ENCODE measurements at places on chromosomes 11 and 22.

DNA sequence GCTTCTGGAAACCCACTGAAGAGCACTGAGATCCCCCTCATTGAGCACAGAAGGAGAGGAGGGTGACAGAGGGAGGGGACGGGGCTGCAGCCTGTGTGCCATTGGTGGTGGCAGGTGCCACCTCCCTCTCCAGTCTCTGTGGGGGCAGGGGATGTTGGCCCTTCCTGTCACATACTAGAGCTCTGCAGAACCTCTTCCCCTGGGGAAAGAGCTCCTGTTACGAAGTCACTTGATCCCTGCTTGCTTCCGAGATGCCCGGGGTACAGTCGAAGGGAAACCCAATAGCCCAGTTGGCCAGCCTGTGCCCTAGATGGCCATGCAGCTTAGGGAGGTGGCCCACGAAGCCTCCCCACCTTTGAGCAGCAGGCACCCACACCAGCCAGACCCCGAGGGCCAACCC, 29.4 kb downstream of the DAGLA start:
- no peak for DNase-seq

GRCh38 chr11:132957881-132958280, 574.4 kb downstream of the OPCML start:
- no peak for DNase-seq

GRCh38 chr22:26552466-26552865, 37.5 kb downstream of the TPST2 start:
- DNase-seq = peak; percentile 13

DNA sequence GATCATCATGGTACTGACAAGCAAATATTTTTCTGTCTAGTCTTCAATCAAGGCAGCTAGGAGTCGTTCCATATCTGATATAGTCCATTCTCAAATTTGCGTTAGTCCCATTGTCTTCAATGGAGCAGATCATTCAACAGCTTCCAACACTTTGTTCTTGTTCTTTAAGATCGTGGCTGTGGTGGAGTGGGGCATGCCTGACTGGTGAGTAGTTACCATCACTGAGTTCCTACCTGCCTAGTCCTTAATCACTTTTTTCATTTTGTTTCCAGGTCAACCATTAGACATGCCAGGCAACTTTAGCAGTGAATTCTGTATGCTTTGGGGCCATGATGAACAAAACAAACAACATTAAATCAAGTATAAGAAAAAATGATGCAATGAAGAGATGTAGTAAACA, 693.1 kb upstream of the KIRREL3 start:
- DNase-seq = no peak

GRCh38 chr22:48845356-48845936, 982.2 kb downstream of the BRD1 start:
- no peak for DNase-seq

GRCh38 chr11:1532606-1533341, 39.3 kb downstream of the DUSP8 start:
- DNase-seq = no peak

DNA sequence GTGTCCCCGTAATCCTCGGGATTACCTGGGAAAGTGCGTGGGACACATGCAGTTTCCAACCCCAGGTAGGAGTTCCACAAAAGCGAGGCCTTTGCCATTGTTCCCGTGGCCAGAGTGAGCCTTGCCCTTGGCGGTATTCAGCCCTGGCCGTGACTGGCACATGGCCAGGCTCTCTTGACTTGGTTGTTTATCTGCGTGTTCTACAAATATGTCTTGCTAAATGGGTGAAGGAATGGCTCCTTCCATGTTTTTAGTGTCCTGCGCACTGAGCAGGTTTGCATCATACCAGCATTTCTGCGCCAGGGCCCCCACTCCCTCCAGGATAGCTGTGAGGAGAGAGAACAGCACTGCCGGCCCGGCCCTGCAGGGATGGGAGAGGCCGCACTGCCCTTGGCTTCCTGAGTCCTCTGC, 20.0 kb downstream of the POLR3H start:
- DNase-seq = no peak

DNA sequence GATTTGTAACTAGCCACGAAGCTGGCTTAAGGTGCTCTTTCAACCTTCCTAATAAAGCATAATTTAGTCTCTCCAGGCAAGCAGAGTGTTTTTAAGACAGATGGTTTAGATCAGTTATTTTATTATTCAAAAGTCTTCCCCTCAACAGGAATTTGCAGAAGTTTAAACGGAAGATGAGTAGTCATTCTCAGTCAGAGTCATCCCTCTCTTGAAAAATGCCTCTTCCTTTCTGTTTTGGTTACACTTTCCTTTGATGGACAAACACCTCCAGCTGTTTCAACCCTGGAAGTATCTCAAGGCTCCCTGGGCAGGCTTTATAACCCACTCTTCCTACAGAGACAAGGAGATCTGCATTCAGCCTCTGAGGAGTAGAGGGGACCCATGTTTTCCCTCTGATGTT, 60.3 kb upstream of the POU2AF2 start:
- DNase-seq = peak; percentile 47

DNA sequence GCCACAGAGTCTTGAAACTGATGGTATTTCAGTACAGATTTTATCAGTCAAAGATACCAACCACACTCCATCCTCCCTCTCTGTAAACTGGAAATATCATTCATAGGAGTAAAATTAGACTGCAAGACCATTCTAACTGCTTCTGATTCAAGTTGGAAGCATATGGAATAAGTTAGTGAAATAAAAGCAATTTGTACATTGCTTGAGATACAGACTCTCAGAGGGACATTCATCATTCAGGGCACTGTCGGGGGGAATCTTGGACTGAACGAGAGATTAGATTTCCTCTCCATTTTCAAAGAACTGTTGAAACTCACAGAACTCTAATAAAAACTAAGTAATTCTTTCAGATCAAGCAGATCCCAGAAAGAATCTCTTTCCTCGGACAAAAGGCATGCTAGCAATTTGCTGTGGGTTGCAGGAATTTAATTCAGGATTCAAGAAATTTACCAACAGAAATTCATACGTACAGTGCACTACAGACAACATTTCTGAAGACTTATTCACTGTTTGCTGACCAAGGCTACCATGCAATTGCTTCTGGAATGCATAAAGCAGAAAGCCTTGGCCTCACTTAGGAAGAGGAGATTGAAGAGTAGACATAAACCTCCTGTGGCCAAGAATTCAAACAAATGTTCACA, 34.1 kb downstream of the PAMR1 start:
- peak; percentile 80 for DNase-seq

- no peak for DNase-seq
Observed at GRCh38 chr11:428295-428694, 13.5 kb upstream of the SIGIRR start.

GRCh38 chr11:3838504-3838903, 2.3 kb downstream of the RHOG start:
- no peak for DNase-seq

DNA sequence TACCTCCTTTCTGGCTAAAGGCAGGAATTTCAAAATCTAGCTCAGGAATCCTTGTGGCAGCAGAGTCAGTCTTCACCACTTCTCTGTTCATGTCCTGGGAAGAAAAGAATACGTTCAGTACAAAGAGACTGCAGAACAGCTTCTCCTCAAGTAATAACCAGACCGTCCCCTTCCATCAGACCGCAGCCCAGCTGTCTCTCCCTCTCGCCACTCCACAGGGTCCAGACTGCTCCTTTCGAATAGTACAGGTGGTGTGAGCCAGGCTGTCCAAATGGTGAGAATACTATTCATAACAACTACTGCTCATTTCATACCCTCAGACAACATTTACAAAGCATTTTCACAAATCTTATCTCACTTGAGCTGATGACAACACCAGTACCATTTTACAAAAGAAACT, 857 bp downstream of the ZPR1 start:
- no peak for DNase-seq

DNA sequence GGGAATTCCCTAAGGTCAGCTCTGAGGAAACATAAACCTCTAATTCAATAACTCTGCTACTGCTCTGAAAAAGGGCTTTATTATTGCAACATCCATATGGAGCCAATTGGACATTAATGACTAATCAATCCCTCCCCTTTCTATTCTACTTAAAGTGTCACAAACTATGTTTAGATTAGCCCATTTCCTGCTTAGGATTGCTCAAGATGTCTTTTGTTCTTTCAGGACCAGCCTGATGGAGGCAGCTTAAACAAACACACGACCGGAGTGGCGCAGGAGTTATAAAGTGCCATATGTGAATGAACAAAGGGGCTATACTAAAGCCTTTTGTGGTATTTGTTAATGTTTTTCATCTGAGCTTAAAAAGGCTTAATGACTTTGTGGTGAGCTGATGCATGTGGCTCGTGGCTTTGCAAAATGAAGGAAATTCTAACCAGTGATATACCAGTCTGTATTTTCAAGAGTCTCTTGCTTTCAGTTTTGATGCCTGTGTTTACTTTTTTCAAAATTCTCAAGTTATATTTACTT, 354.4 kb downstream of the SOX6 start:
- DNase-seq = peak; percentile 96
